T-helper 1 cell (primary cell): ENCODE measurements at places on chromosomes 2 and 18.

GRCh38 chr2:19607400-19607799 is 249.0 kb upstream of the OSR1 start:
- no peak for DNase-seq

DNA sequence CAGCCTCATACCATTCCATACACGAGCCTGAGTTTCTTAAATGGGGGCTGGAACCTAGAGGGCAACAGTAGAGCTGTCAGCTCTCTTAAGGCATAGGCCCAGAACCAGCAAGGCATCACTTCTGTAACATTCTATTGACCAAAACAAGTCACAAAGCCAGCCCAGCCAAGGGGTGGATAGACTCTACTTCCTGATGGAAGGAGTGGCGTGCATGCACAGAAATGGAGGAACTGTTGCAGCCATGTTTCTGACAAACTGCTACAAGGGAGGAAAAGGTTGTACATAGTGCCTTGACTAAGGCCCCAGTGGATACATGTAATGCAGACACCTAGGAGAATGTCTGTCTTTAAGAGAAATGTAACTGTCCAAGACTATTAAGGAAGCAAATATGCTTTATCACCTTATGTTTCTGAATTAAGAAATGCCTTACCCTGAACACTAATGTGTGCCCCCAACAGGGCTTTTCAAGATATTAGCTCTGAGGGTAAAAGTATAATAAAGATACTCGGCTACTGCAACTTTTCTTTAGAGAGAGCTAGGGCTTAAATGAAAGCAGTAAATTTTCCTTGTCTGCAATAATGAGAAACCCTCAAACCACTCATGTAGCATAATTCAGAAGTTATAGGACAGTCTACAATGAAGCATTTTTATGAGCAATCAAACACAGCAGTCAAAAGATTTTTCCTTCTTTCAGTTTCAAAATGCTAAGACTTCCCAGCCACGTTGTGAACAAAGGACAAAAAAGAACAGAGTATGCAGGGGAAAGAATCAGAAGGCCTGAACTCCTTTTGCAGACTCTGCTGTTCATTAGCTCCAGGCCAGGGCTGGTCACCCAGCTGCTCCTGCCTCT is 35.1 kb upstream of the CDC42EP3 start:
- no peak for DNase-seq

GRCh38 chr2:231339316-231339715 is 56.2 kb upstream of the B3GNT7 start:
- no peak for DNase-seq

GRCh38 chr2:42878581-42878980 is 86.2 kb upstream of the HAAO start:
- DNase-seq: no peak

DNA sequence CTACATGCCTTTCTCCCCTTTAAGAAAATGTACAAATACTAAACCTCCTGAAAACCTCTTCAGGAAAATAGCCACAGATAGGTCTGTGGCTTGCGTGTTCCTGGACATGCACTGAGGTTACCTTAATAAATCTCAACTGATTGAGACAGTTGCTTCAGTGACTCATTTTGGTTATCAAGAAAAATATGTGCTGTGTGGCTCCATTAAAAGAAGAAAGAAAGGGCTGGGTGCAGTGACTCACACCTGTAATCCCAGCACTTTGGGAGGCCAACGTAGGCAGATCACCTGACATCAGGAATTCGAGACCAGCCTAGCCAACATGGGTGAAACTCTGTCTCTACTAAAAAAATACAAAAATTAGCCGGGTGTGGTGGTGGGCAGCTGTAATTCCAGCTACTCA is 27.1 kb downstream of the CREG2 start:
- DNase-seq: no peak

DNA sequence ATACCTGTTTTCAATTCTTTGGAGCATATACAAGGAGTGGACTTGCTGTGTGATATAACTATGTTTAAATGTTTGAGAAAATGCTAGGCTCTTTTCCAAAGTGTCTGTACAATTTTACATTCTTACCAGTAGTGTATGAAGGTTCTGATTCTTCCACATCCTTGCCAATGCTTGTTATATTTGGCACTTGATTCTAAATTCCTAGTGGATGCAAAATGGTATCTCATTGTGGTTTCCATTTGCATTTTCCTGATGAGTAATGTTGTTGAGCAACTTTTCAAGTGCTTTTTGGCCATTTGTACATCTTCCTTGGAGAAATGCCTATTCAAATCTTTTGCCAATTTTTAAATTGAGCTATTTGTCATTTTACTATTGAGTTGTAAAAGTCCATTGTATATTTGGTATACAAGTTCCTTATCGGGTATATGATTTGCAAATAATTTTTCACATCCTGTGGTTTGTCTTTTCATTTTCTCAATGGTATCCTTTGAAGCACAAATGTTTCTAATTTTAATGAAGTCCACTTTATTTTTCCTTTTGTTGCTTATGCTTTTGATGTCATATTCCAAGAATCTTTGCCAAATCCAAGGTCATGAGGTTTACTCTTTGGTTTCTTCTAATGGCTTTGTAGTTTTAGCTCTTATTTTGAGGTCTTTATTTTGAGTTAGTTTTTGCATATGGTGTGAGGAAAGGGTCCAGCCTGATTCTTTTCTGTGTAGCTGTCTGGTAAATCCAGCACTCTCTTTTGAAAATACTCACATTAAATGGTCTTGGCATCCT is 33.2 kb upstream of the CWC22 start:
- DNase-seq: no peak

- DNase-seq: no peak
Observed at GRCh38 chr2:63842149-63843061, 709 bp downstream of the UGP2 start.

GRCh38 chr2:101120124-101120996 is 30.8 kb downstream of the TBC1D8 start:
- no peak for DNase-seq

DNA sequence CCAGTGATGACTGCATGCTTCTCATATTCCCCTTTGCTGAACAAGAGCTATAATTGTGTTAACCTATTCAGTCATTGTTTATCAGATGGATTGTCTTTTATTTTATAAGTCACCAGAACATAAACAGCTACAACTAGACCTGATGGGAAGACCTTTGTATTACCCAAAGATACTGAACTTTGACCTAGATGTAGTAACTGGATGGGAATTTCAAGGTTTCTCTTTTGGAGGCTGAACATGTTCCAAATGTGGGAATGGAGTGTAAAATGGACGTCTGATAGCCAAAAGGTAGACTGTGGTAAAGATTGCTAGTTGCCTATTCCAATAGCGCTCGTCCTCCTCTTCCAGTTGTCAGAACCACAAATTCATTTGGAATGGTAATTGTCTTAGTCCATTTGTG is 56.4 kb upstream of the ST3GAL5 start:
- no peak for DNase-seq

DNA sequence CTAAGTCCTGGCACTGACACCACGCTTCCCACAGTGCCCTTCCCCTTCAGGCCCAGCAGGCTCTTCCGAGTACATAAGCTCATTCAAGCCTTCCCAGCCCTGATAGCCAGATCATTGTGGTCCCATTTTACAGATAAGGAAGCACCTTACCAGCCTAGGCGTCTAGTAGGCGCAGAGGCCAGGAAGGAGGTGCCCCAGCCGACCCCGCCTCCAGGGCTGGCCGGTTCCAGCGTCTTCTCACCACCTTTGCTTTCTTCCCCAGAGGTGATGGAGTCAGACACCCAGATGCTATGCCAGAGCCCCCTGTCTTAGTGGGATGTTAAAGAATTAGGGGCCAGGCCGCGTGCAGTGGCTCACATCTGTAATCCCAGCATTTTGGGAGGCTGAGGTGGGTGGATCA is 28.9 kb upstream of the EFHD1 start:
- no peak for DNase-seq

- DNase-seq: no peak
Observed at GRCh38 chr2:133711201-133711600, 142.9 kb upstream of the NCKAP5 start.

DNA sequence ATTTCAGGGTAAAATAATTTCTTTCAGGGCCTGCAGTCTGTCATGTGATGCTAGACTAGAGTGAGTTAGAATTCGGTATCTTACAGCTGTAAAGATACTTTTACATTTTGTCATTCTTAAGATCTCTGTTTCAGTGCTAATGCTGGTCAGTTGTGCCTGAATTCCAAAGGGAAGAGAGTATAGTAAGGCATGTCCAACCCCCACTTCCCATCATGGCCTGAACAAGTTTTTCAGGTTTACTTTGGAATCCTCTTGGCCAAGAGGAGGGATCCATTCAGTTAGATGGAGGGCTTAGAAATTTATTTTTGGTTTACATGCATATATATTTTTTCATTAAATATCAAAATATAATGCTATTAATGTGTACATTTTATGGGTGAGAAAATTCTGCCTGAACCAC is 596.6 kb downstream of the XIRP2 start:
- DNase-seq: no peak

DNA sequence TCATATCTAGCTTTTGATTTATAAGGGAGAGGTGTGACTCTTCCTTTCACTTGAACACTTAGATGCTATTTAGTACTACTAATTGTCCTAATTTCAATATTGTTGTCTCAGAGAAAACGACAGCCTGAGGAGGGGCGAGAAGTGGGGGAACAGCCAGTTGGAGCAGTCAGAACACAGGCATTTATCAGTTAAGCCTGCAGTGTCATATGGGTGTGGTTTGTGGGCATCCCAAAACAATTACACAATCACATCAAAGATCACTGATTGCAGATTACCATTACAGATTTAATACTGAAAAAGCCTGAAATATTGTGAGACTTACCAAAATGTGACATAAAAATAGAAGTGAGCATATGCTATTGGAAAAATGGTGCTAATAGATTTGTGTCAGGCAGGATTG is 15.8 kb downstream of the TMEM131 start:
- DNase-seq: no peak

GRCh38 chr18:64720781-64721464 is 572.0 kb upstream of the LINC00305 start:
- DNase-seq: no peak

- DNase-seq: no peak
Observed at GRCh38 chr2:68176657-68177056, 19.0 kb downstream of the PNO1 start.

GRCh38 chr2:173568054-173568453 is 213.4 kb downstream of the CDCA7 start:
- no peak for DNase-seq

DNA sequence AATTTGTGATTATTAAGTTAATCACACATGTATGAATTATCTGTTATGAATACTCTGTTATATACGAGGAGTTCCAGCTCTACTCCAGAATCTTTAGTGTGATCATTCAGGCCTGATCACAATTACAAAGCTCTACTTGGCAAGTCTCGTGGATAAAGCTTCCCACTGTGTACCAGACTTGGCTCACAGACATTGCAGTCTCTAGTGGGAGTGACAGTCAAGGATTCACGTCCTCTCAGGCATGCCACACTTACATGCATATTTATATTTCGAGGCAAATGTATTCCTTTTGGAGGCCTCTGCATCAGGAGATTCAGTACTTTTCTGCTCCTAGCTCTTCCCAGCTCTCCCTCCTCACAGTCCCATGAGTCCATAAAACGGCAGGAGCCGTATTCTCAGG is 403.4 kb upstream of the CDH7 start:
- no peak for DNase-seq

- no peak for DNase-seq
Observed at GRCh38 chr2:72361042-72361441, 213.4 kb upstream of the CYP26B1 start.

DNA sequence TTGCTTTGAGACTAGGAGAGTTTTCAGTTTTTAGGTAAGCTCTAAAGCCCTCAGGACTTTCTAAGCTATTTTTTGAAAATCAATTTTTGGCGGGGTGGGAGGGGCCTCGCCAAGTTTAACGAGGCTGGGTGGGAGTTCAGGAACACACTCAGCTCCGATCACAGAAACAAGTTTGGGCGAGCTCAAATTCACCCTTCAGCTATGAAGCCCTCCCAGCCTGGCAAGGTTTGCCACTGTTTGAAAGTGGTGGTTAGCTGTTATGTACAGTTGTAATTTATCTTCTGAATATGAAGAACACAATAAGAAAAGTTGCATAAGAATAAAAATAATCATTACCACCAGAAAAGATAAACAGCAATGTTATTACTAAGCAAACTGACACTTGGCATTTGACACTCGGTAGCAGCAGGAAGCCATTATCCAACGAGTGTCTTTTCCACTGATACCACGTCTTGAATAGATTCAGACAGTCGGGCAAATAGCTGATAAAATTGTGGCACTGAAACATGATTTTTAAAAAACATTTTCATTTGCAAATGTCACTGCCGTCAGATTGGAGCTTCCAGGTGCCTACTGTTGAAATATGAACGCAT is 59.8 kb downstream of the KCTD1 start:
- no peak for DNase-seq

DNA sequence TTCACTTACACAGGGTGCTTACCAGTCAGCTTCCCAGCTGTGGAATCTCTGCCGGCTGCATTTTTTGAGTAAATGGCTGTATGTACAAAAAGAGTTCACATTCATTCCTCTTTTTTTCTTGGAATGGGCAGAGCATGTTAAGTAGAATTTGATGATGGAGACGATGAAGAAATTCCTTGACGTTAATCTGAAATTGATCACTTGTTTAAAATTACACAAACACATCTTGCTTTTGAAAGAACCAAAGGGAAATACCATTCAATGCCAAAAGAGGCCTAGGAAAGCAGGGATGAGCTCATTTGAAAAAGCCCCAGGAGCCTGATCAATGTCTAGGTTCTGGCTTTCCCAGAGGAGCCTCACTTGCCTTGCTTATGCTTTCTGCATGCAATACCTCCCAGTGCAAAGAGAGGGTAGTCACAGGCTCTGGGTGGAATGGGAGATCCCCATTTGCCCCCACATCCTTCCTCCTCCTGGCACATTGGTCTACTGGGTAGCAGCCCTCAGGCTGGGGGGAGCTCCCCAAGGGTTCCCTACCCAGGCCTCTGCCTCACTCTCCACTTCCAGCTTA is 12.3 kb upstream of the SMAD7 start:
- DNase-seq: no peak

GRCh38 chr2:224063298-224063648 is 24.2 kb upstream of the SERPINE2 start:
- DNase-seq: no peak

DNA sequence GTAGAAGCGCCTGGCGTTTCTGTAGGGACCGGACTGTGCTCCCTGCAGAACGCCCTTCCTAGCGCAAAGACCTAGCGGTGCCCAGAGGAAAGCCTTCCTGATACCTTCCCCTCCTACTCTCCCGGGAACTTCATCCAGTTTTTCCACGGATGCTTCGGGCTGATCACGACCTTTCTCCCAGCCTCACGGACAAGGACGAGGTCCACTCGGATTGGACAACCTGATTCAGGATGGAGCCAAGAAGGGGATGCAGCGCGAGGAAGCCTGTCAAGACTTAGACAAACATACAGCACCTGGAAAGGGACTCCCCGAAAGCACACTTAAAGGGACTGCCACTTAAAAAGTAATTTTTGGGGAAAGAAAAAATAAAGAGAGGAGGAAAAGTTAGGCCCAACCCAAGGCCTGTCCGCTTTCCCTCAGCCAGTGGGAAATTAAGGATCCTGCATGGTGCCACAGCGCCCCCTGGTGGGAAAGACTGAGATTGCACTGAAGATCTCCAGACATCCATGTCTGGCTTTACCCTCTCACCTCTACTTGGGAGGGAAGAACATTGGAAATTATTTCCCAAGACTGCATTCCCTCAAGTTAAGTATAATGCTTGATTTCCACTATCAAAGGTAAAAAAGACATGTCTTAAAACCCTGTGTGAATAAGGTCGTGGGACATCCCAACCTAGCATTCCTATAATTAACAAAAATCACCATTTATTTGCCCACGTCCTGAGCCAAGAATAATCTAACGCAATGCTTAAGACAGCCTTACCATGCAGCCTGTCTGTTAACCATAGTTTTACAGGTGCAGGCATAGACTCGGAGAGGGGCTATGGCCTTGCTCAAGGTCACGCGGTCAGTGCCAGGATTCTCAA is 13.4 kb upstream of the COPS8 start:
- peak; percentile 24 for DNase-seq

- DNase-seq: no peak
Observed at GRCh38 chr2:132560562-132560961, 109.4 kb downstream of the LYPD1 start.
